ENCODE measurements at places on chromosomes 3 and 15.

DNA sequence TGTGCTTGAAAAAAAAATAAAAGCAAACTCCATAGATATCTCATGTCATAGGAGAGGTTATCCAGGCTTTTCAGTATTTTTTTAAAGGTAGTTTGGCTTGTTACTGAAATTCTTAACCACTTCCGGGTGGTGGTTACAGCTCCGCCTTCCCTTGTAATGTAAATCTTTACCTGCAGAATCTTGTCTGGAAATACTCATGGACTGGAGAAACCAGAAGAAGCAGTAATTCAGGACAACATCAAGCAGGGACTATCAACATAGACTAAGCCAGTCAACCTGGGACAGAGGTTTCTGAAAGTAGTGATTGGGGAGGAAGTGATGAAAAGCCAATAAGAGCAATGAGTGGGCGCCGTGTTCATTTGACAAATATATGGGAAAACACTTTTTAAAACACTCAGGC, 78.9 kb upstream of the SKOR1 start:
- no peak for DNase-seq

- DNase-seq, result no peak
These were observed 983.7 kb downstream of the MCTP2 start for GRCh38 chr15:95215017-95215416.

DNA sequence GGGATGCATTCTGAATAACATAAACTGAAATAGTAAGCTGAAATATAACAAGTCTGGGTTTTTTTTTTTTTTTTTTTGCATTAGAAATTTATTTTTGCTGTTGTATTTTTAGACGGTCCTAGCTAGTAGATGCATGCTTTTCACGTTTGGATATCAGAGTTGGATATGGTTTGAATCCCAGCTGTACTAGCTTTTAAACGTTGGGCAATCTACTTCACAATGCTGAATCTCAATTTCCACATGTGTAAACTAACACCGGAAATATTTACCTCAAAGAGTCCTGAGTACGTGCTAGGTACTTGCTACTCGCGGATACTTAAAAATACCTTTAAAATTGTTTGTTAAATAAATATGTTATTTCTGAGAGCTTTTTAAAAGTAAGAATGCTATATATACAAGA, 139.8 kb downstream of the BBX start:
- DNase-seq, result no peak

GRCh38 chr15:57198654-57199291, 177.5 kb upstream of the CGNL1 start:
- no peak for DNase-seq

- no peak for DNase-seq
These were observed 5.3 kb downstream of the SNUPN start for GRCh38 chr15:75620058-75620820.

- no peak for DNase-seq
These were observed 770.6 kb upstream of the CFAP20DC start for GRCh38 chr3:59820352-59820934.

GRCh38 chr3:40021338-40021737, 211.9 kb downstream of the MYRIP start:
- DNase-seq, result no peak

DNA sequence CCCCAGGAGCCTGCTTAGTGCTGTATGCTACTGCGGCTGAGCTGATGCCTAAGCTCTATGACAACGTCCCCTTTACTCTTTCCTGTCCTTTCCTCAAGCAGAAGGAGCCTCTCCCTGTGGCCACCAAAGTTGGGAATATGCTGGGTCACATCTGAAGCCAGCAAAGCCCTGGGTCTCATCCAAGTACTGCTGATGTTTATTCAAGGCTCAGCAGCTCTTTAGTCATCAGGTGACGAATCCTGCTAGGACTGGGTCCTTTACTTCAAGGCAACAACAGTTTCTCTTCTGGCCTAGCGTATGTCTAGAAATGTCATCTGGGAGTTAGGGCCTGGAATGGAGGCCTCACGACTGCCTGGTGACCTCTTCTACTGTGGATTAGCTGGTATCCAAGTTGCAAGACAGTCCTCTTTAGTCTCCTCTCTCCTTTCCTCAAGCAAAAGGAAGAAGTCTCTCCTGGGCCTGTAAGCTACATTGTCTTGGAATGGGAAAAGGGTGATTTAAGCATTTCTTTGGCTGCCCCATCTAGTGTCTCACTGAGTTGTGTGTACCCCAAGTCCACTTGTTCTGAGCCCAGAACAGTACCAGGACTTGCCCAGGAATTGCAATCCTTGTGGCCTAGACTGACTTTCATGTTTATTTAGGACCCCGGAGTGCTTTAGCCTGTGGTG, 63.9 kb downstream of the TNFAIP8L3 start:
- no peak for DNase-seq

GRCh38 chr3:51382947-51383578, 2.0 kb upstream of the MANF start:
- no peak for DNase-seq

- no peak for DNase-seq
These were observed 282.1 kb downstream of the RPLP1 start for GRCh38 chr15:69734699-69735098.
